ENCODE measurements at places on chromosomes 6 and 20.

- DNase-seq, result no peak
Measured at GRCh38 chr6:14642136-14642505, 524.5 kb downstream of the CD83 start.

DNA sequence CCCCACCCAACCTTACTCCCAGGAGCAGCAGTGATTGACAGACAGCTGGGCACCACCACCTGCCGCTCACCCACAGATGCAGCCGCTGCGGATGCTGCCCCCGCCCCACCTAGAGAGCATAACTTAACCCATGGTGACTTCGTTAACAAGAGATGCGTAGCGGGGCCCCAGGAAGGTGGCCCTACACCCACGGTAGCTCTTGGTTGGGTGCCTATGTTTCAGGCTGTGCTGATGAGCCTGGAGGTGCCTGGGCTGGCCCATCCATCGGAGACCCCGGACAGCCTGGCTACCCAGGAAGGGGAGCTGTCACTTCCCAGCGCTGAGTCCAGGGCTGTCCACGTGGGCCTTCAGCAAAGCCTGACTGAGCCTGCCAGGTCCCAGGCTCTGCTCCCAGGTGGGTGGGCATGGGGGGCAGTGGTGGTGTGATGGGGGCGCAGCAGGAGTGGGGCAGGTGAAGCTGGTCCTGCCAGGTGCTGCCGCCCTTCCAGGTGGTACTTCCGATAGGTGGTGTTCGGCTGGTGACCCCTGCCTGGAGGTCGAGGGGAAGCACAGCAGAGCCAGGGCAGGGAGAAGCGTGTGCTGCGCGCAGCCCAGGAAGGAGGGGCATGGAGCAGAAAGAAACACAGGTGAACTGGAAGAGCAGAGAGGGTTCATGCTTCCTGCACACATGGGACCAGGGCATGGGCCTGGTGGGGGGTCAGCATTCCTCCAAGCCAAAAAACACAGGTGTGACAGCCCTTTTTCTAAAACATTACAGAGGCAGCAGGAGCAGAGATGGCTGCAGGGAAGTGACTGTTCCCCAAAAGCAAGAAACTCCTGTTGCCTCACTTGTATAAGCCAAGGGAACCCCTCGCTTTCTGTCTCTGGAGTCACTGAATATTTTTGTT, 56.9 kb downstream of the SYNJ2 start:
- DNase-seq, result no peak

DNA sequence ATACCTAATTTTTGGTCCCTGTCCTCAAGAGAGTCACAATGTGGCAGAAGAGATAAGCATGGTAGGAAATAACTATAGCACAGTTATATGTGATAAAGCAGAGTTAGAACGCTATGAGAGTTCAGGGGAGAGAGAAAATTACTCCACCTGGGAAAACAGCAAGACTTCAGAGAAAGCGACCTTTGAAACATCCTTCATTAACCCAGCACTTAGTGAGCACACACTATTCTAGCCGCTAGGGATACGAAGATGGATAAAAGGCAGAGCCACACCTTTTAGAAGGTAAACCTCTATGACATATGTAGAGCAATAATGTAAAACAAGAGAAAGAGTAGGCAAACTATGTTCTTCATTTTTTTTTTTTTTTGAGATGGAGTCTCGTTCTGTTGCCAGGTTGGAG, 264.3 kb downstream of the PTPRK start:
- DNase-seq, result no peak

- peak; percentile 91 for DNase-seq
Measured at GRCh38 chr20:19867074-19867473, 109.0 kb downstream of the RIN2 start.

DNA sequence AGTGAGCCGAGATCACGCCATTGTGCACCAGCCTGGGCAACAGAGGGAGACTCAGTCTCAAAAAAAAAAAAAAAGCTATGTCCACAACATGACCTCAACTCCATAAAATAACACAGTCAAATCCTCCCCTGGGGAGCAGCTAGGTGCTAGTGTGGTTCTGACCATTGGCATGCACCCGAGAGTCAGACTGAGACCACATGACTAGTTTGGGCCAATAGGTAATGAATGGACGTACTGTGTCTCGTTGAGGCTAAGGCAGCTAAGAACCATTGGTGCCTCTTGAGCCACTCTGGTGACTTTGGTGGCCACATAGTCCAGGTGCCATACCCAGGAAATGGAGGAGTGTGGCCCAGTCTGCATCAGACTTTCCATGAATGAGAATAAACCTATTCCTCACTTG, 40.3 kb downstream of the ATP9A start:
- DNase-seq, result no peak

DNA sequence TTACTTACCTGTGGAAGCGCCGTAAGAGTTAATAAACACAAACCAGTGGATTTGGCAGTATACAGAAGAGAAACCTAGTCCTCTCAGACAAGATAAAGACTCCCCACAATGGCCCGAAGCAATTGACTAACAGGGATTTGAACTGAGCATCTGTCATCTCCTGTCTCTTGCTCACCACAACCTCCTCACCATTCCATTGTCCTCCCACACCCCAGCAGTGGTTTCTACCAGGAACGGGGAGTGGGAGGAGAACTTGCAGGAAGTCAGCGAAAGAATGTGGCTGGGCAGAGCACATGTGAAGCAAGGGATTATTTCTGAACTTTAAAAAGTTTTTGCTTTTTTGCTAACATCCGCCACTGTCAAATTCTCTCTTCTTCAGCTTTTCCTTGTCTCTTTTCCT, 24.6 kb upstream of the TAAR1 start:
- DNase-seq, result peak; percentile 100

GRCh38 chr6:130965656-130966055, 97.4 kb downstream of the EPB41L2 start:
- peak; percentile 63 for DNase-seq

GRCh38 chr6:150857062-150857944, 8.2 kb upstream of the MTHFD1L start:
- peak; percentile 100 for DNase-seq

- no peak for DNase-seq
Measured at GRCh38 chr20:48461091-48461734, 366.6 kb downstream of the PREX1 start.

- DNase-seq, result no peak
Measured at GRCh38 chr6:158168040-158168289, at the start of gene SERAC1. Gene SERAC1 (minus strand): TSS chr6:158168262. CDS start chr6:158158363, 9,899 bp downstream.

GRCh38 chr6:63714091-63714490, 78.5 kb downstream of the PHF3 start:
- no peak for DNase-seq

DNA sequence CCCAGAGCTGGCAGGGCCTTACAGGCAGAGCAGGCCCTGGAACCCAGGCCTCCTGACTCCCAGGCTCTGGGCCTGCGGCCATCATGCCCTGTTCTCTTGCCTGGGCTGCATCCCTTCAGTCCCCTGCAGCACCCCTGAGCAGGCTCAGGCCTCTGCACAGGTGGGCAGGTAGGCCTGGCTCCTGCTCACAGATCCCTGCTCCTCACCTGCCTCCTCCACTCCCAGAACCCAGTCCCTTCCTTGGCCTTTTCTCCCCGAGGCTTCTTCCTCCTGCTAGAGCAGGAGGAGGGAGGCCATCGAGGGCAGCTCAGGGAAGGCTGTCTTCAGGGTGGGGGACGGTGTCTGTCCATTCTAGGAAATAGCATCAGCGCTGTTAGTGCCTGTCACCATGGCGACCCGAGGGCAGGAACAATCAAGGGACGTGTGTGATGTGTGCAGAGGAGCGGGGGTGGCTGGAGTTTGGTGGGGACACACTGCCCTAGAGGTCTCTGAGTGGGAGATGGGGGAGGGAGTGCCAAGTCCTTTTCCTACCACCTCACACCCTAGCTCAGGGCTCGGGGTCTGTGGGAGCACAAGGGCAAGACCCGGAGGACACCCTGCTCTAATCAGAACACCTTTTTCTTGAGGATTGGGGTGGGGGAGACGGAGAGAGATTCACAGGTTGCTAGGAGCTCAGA, 26.6 kb downstream of the GLP1R start:
- no peak for DNase-seq

GRCh38 chr6:74069089-74069581, 373.1 kb downstream of the CD109 start:
- DNase-seq, result peak; percentile 34

DNA sequence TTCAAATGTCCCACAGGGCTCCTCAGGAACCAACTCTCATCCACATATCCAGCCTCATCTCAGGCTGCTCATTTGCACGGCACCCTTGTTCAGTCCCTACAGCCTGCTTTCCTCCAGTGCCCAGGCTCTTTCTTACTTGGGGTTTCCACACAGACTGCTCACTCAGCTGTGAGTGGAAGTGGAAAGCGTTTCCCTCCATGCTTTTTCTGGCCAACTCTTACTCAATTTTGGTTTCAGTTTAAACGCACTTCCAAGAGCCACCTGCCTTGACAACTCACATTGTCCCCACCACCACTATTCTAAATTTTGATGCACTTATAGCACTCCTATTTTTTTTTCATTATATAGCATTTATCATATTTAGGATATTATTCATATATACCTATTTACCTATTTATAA, 367.1 kb downstream of the PKHD1 start:
- no peak for DNase-seq

GRCh38 chr6:163404825-163405265, 9.7 kb upstream of the QKI start:
- DNase-seq, result no peak
